ENCODE measurements at places on chromosomes 16 and 17.

DNA sequence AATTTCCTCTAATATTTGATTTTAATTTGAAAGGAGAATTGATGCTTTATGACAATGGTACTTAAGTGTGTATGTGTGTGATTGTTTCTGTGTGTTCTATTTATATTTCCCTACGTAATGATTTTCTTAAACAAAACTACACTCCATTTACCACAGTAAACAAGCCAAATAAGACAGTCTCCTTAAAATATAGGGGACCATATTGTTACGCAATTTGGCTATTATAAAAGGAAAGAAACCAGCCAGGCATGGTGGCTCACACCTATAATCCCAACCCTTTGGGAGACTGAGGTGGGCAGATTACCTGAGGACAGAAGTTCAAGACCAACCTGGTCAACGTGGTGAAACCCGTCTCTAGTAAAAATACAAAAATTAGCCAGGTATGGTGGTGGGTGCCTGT is 1134.1 kb downstream of the CDH8 start:
- no peak for DNase-seq

DNA sequence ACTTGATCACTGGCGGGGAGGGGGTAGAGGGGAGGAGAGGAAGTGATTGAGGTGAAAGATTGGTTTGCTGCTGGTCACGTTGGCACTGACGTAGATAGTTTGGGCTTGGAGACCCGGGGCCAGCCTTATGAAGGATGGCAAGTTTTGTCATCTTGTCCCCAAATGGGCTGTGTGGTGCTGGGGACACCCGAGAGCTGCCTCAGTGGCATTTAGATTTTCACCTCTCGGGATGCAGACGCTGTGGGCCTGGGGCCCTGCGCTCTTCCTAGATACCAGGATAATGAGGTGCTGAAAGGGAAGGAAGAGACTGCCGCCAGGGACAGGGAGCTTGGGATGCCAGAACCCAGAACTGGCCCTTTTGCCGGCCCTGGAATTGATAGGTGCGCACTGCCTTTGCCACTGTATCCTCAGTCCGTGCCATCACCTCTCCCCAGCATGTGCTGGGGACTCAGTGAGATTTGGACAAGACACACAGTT is 1.4 kb upstream of the SOCS3 start:
- DNase-seq, result no peak

DNA sequence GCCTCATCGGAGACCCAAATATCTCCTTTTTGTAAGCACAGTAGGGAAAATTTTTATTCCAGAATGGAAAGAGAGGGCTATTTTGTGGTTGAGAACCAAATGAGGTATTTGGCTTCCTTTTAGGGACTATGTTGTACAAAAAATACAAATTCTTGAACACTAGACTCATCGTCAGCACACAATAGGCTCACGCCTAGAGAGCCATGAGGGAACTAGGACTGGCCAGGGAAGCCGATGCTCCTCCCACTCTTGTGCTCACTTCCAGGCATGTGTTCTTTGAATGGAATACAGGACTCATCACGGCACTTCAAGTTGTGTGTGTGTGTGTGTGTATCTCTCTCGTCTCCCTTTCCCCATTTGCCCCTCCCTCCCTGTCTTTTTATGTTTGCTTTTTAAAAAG is 17.8 kb upstream of the BLMH start:
- no peak for DNase-seq

- DNase-seq, result no peak
Measured at GRCh38 chr17:43129671-43130010, 4.5 kb upstream of the BRCA1 start.

DNA sequence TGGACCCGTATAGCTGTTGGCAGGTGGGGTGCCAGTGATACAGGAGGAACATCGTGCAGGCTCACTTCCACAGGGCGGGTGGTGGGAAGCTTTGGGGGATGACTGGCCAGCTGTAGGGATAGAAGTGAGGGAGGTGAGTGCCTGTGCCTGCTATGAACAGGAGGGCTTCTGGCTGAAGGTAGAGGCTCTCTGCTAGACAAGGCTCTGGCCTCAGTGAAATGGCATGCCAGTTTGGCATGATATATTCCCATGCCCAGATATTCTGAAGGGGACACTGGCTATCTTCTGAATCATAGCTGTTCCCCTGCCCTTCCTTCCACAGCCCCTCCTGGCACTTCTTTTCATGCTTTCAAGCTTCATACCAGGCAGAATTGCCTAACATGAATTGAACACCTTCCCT is 19.1 kb downstream of the PHAF1 start:
- DNase-seq, result no peak

- DNase-seq, result no peak
Measured at GRCh38 chr17:40511136-40511535, 9.7 kb upstream of the TNS4 start.

GRCh38 chr17:65418622-65419021 is 142.8 kb downstream of the AXIN2 start:
- no peak for DNase-seq

- DNase-seq, result no peak
Measured at GRCh38 chr17:17966399-17966798, 5.8 kb downstream of the TOM1L2 start.

GRCh38 chr16:20242568-20243255 is 84.6 kb downstream of the GP2 start:
- DNase-seq, result no peak

DNA sequence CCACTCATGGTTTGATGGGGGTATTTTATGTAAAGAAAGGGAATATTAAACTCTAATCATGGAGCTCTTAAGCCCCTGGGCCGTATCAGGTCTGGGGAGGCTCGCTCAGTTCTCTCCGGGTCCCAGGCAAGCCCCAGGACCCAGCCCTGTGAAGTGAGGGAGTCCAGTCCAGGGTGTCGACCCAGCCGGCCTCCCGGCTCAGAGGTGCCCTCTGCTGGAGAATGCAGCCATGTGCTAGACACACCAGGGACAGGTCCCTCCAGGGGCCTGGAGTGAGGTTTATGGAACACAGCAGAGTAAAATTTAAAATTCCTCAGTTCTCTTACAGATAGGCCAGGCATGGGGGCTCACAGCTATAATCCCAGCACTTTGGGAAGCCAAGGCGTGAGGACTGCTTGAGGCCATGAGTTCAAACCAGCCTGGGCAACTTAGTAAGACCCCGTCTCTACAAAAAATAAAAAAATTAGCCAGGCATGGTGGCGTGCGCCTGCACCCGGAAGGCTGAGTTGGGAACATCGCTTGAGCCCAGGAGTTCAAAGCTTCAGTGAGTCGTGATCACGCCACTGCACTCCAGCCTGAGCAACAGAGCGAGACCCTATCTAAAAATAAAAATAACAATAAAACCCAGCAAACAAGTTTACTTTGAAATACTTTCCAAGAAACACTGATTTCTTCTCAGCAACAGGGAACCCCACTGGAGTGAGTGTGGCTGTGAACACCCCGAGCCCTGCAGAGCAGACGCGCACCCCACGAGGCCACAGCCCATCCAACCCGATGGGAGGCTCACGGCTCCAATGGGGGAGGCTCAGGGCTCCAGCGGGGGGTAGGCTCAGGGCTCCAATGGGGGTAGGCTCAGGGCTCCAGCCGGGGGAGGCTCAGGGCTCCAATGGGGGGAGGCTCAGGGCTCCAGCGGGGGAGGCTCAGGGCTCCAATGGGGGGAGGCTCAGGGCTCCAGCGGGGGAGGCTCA is 72.2 kb downstream of the ZNF778 start:
- peak; percentile 64 for DNase-seq

GRCh38 chr17:73691321-73691766 is 47.1 kb upstream of the SDK2 start:
- DNase-seq, result no peak

- no peak for DNase-seq
Measured at GRCh38 chr16:51834133-51834532, 683.1 kb upstream of the SALL1 start.

DNA sequence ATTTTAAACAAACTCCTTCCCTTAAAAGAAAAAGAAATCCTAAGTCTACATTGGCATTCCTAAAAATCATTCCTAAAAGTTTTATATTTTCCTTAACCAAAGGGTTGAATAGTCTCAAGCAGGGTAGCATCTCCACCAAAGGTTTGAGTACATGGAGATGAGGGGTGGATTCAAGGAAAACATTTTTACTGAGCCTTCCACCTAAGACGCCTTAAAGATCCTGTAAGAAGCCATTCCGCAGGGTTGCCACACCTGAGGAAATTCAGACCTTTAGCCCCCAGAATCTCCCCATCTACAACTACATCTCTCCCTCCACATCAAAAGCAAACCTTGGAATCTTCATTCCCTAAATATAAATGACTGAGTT is 7.7 kb upstream of the AKTIP start:
- DNase-seq, result no peak

- DNase-seq, result no peak
Measured at GRCh38 chr17:80856863-80857755, 134.5 kb upstream of the CHMP6 start.

DNA sequence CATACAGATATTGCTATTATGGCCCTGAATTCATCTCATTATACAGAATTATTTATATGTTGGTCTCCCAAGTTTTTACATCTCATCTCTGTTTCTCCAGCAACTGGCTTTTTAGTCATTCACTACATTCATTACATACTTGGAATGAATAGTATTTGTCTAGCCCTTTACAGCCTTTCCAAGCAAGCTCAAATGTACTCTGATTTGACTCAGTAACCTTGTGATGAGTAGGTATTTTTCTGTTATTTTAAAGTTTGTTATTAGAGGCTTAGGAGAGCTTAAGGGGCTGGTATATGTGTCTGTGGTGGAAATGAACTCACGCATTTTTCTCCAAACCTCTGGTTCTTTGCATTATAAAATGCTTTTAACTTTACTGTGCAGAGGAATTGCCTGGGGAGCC is 224.7 kb downstream of the SNX29 start:
- no peak for DNase-seq

All from immature natural killer cell (primary cell).